ENCODE measurements at places on chromosomes 5 and 9. TPM values are rescaled to one million over a fixed set of nuclear protein-coding genes. Genes with fewer than 3 reads are reported as not detected.

The ZNF879 gene
- total RNA-seq, result 2.8 TPM

The IL3 gene
- total RNA-seq, result not detected

The FREM1 gene
- total RNA-seq, result not detected

The CCL28 gene
- 26.6 TPM for total RNA-seq

The GAS1 gene
- 0.65 TPM for total RNA-seq

The PCDHB4 gene
- total RNA-seq, result 0.35 TPM

The SLC6A18 gene
- not detected for total RNA-seq

The RNF180 gene
- total RNA-seq, result 13.0 TPM

The RAI14 gene
- total RNA-seq, result 174 TPM

The SOWAHA gene
- total RNA-seq, result not detected

The C9orf152 gene
- total RNA-seq, result not detected

Measured in renal cortical epithelial cell (primary cell).